ENCODE measurements at places on chromosomes 5 and 9.

DNA sequence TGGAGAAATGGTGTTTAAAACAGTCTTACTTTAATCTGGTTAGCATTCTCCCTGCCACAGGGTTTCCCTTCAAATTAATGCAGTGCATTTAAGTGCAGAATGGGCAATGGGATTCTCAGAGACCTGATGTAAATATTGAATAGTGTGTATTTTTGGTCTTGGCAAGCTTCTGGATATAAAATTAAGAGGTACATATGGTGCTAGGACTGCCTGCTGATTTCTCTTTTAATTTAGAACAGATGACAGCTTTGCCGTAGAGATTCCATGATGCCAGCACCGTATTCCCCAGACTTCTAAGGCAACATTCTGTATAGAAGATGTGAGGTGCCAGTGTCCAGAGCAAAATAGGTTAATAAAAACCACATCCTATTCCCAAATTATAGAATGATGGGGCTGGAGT is 1.9 kb downstream of the MTAP start:
- DNase-seq: no peak

DNA sequence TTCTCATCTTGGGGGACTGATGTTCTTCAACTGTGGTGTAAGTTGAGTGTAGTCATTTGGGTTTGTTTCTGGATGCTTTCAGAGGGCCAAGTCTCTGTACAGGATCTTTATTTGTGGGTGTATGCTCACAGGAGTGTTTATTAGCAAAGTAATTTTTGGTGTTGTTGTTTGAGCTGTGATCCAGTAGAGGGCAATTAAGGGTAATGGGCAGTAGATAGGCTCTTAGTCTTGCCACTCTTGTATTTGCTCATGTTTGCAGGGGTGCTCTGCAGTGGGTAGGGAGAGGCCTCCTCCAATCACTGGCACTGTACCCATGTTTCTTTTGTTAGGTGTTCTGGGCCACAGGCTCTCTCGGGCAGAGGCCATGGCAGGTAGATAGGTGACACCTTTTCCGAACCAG is 45.9 kb upstream of the ITGA2 start:
- no peak for DNase-seq

GRCh38 chr5:72486371-72486770 is 20.8 kb downstream of the ZNF366 start:
- DNase-seq: peak; percentile 47

GRCh38 chr5:180646963-180647305 is 2.5 kb downstream of the FLT4 start:
- no peak for DNase-seq

- no peak for DNase-seq
These were observed 14.8 kb downstream of the SLC44A1 start for GRCh38 chr9:105259274-105259673.

DNA sequence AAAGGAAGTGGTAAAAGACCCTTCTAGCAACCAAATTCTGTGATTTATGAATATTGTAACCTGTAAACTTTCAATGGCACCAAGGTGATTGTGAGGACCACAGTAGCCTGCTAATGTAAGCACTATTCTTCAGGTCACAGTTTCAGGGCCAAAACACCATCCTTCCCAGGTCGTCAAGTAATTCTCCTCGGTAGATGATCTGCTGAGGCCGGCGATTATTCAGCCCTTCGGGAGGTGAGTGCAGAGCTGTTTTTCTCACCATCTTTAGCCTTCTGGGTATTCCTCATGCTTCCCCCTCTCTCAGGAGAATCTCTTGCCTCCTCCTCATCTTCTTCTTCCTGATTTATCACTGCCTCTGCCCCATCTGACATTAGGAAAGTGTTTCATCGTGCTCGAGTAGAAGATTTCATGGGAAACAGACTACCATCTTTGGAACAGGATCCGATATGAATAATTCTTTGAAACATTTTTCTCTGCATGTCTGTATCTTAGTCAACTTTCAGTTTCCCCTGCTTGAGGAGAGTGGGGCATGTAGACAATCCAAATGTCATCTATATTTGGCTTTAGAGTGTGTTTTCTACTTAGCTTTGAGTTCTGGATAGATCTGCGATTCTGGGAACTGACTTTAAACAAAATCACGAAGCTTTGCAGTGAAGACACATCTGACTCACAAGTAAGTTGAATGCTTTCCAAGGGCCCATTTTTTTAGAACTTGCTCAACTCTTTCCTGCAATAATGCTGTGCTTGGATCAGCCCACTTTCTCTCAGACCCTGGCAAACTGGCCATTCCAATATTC is 173.9 kb downstream of the AOPEP start:
- DNase-seq: peak; percentile 97

DNA sequence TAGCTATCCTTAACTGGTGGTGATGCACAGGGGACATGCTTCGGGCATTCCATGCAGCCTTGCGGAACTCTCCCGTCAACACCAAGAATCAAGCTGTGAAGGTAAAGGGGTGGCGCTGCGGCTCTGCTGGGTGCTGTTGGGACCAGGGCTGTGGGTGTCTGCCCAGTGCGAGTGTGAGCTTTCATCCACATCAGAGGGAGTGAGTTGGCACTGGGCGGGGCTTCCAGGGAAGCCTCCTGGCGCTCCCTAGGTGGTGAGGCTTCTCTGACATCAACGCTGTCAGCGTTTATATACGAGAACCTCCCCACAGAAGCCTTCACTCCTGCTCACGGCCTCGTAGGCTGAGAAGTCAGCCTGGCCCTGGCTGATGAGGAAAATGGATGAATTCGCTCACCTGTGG is 11.7 kb downstream of the ARPC5L start:
- no peak for DNase-seq

- no peak for DNase-seq
These were observed 64.2 kb upstream of the PRSS3 start for GRCh38 chr9:33731142-33731541.

GRCh38 chr9:94961870-94962269 is 235.4 kb downstream of the AOPEP start:
- DNase-seq: no peak

- peak; percentile 41 for DNase-seq
These were observed 37.4 kb downstream of the MVB12B start for GRCh38 chr9:126363847-126364671.

- DNase-seq: no peak
These were observed 322.7 kb upstream of the SEMA6A start for GRCh38 chr5:116897291-116897690.

GRCh38 chr5:73448463-73449136 is at the start of gene FOXD1:
Gene FOXD1 (minus strand): TSS chr5:73448777. CDS start chr5:73448362, 415 bp downstream.
- peak; percentile 99 for DNase-seq

DNA sequence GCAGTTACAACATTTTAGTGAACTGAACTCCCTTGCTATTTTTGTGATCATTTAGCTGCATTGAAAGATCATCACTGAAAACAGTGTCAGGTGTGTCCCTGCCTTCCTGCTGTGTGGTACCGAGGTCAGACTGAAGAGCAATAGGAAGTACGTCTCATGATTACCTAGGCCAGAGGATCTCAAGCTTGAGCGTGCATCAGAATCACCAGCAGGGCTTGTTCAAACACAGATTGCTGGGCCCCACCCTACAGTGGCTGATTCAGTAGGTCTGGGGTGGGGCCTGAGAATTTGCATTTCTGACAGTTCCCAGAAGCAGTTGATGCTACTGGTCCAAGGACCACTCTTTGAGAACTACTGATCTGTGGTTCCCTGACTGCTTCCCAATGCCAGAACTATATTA is 159.6 kb downstream of the ACTL7B start:
- DNase-seq: no peak

Data from fibroblast of skin of right biceps (primary cell).